Skeletal muscle cell (primary cell): ENCODE measurements at places on chromosomes 2 and 18.
A peak's percentile ranks its signal among the peaks of the same experiment; 100 is the strongest.

DNA sequence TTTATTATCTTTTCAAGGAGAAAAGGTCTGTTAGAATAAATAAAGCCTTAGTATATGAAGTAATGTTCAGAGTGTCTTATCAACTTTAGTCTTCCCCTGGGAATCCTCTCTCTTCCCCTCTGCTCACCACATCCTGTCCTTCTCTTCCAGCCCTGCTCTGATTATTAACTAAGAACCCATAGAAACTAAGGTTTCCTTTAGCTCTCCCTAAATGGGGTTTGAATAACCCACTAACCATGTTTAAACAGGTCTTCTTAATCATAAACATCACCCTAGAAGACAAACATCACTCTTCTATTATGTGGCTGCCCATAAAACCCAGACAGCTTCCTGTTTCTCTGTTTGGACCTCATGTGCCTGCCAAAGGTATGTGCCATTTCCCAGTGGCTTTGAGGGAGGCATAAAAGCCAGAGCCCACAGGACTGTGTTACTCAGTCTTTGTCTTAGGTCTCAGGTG lies 50.1 kb downstream of the SLC14A1 start:
- DNase-seq: no peak

DNA sequence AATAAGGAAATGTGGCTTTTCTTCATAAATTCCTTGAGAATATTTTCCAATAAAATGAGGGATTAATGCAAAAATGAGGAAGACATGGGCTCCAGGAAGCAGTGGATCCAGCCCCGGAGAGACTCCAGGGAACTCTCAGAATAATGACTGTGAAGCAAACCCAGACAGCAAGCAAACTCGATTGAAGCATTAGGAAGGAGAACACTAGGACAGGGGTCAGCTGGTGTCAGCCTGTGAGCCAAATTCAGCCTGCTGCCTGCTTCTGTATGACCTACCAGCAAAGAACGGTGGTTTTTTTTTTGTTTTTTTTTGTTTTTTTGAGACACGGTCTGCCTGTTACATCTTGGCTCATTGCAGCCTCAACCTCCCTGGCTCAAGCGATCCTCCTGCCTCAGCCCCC lies 274.3 kb upstream of the FBXO11 start:
- no peak for DNase-seq

DNA sequence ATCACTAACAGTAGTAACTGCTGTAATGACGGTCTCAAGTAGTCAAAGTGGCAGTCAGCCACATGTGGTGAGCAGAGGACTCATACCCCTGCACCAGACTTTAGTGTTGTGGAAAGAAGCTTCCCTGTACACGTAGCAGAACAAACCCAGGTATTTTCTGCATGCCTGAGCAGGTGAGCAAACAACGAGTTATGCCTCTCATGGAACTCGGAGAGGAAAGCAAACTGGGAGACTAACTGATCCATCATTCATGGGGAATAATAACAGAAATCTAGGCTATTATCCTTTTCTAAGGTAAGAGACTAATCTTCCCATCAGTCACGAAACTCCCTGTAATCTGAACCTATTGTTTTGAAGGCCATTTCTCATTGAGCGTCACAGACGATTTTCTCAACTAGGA lies 1495.2 kb upstream of the NXPH2 start:
- no peak for DNase-seq

DNA sequence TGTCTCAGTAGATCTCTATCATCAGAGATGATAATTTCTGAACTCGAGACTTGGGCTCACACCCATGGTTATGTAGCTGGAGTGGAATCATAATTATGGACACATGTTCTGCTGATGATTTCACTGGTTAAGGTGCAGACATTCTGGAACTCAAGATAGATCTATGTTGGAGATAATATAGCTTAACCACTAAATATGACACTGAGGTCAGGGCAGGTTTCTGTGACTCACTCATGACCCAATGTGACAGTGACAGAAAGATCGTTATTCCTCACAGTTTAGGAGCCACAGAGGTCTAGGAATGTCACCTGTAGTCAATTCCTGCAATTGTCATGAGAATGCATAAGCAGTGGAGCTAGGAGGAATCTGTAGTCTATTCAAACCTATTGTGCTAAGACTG lies 828.6 kb downstream of the TRIB2 start:
- no peak for DNase-seq

GRCh38 chr2:4909346-4910009 lies 782.7 kb upstream of the SOX11 start:
- DNase-seq: no peak

GRCh38 chr2:113720167-113720566 lies 36.3 kb downstream of the SLC35F5 start:
- DNase-seq: no peak

DNA sequence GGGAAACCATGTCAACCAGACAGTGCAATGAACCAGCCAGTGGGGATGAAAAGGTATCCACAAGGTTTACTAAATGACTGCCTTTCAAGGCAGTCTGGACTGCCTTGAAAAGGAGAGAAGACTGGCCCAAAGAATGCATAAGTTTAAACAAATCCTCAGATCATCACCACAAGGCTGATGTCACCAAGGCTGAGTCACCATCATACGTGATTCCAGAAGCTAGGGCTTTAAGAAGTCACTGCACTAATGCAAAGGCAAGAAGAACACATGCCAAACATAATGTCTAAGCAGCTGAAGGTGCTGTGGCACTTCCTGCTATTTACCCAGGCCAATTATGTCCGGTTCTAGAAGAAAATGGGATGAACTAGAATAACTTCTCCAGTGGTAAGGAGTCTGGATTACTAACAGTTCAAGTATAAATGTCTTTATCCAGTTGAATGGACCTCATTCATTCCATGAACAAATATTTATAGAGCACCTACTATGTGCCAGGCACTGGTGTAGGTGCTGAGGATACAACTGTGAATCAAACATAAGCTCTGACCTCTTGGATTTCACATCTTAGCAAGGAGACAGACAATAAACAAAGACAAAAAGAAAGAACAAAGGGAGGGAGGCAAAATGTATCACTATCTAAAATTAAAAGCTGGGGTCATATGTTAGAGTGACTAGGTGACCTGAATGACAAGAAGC lies 37.6 kb upstream of the ONECUT2 start:
- peak; percentile 17 for DNase-seq

DNA sequence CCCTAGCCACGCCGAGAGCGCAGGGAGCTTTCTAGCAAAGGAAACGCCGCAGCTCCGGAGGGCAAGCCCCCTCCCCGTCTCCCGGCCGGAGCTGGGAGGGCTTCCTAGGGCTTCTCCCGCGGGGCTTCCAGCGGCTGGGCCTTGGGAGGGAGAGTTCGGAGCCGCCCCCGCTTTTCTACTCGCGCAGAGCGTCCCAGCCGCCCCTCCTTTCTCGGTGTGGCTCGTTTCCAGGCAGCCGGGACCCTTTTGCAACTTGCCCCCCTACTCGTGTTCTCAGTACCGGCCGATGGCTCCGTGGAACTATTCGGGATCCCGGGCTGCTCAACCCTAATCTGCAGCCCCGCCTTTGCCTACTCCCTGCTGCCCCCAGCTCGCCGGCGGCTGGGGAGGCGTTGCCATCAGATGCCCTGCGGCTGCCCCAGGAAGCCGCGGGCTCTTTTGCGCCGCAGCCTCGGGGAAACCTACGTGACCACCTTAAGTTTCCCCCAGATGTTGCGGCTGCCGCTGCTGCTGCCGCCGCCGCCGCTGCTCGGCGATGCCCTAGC lies 1.5 kb upstream of the NR4A2 start:
- no peak for DNase-seq

GRCh38 chr18:51654488-51655326 lies 457.2 kb upstream of the MEX3C start:
- DNase-seq: no peak

DNA sequence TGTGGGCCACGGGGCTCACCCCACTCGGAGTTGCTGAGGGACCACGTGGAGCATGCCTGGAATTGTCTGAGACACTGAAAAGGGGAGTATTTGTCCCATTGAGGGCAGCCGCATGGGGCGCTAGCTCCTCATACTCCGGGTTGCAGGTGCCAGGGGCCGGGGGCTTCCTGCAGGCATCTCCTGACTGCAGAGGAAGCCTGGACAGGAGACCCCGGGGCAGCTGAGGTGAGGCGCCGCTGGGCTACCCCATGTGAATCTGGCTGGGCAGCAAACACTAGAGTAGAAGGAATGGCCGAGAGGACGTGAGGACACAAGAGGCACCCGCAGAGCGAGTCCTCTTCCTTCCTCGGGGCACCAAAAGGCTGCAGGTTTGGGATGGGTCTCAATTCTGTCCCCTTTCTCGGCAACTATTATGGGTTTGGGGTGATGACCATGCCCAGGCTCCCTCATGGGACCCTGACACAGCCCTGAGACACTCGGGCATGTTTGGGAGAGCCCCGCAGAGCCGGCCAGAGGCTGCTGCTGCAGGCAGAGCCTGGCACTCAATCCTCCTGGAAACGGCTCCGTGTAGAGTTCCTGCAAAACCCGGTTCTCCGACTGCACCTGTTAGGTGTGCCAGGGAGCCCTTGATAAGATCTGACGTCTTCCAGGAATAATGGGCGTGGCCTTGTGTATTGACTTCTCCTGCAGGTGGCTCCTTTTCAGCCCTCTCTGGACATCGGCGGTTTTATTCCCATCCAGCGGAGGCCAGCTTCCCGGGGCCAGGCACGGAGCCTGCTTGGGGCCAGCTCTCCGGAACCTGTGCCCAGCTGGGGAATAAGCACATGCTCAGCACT lies 77.0 kb downstream of the CTIF start:
- DNase-seq: no peak

- no peak for DNase-seq
Observed at GRCh38 chr2:168466834-168467565, 10.9 kb downstream of the CERS6 start.

GRCh38 chr2:162103443-162104009 lies 29.5 kb upstream of the DPP4 start:
- DNase-seq: no peak

DNA sequence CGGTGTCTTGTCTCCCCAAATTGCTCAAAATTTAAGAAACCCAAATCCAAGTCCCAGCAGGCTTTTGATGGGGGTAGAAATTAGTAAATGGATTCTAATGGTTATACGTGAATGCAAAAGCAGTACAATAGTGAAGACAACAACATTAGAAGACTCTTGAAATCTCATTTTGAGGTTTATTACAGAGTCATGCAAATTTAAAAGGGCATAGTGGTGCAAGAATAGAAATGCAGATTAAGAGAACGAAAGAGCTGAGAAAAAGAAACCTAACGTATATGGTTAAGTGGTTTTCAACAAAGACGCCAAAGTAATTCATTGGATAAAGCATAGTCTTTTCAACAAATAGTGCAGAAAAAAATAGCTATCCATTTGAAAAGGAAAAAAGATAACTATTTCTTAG lies 33.2 kb upstream of the CXXC1 start:
- no peak for DNase-seq

DNA sequence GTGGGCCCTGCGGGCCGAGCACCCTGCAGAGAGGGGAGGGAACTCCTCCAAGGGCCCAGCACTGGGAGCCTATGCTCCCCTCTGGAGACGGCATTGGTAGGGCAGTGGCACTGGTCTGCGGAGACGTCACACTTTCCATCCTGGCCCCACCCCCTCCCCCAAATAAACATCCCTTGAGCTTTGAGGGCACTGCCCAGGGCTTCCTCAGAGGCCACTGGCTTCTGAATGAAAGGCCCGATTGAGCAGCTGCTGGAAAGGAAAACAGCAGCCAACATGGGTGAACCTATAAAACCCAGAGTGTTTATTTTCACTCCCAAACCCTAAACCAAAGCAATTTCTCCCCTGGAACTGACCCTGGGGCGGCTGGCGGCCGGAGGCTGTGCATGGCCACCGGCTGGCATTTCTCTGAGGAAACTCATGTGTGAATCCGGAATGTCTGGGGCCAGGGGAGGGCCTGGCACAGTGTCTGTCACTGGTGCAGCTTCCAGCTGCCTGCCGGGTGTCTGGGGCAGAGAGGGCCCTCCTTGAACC lies 138.9 kb downstream of the DYSF start:
- DNase-seq: no peak

DNA sequence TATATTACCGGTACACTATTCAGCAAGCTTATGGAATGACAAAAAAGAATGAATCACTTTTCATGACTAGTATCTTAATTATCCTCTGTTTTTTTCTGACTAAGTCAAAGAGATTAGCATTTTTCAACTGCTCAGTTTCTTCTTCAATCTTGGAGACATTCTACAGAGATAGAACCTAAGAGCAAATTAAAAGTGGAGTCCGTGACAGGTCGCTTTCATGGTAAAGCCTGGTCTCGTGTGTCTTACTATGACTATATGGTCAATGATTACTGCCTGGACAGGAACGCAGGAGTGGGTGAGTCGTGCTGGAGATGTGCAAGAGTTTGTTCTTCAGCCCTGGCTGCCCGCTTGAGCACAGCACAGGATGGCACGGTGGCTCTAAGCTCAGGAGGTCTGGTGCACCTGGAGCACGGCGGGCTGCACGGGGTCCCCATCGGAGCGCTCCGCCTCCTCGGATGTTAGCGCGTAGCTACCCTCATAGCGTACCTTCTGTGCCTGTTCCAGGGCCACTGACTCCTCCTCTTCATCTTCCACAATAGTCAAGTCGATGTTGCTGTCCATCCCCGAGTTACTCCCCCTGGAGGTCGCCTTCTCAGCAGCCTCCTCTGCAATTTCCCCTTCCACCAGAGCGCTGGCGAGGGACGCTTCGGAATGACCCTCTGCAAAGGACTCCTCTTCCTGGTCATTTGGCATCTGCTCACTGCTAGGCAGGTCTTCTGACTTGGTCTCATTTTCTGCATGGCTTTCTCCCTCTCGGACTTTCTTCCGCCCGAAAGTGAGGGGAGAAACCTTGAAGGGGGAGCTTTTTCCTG lies 11.1 kb downstream of the CAVIN2 start:
- no peak for DNase-seq

GRCh38 chr2:155372969-155373368 lies 674.5 kb downstream of the KCNJ3 start:
- no peak for DNase-seq
